SK-MEL-5 (cell line): ENCODE measurements at places on chromosomes 12 and 14.
A peak's percentile ranks its signal among the peaks of the same experiment; 100 is the strongest.

GRCh38 chr14:95236221-95236620 lies 78.9 kb upstream of the DICER1 start:
- DNase-seq = no peak

DNA sequence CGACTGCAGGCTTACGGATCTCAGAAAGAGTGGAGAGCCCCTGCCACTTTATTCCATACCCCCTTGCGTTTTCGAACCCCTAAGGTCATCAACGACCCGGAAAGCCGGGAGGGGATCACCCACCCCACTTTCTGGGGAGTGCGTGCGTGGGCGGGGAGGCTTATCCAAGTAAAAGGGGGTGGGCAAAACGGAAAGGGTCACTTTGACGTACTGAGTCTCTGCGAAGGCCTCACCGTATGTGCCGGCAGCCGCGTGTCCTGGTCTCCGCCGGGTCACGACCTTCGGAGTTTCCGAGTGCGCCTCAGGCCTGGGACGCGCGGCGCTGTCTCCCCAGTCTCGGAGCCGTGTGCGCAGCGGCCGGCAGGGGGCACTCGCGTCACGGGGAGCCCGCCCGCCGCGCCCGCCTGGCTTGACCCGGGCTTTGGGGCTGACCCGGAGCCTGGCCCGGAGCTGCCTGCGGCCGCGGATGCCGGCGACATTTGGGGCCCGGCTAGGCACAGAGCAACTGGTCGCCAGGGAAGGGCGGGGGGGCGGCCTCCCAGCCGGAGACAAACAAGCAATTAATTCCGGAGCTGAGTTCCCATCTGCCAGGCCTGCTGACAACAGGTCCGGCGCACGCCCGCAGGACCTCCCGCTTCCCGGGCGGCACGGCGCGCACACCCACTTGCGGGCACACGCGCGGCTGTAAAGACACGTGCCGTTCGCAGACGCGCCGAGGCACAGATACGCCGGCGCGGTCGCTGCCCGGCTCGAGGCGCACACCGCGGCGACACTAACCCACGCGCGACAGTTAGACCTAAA lies 890 bp upstream of the KIF26A start:
- DNase-seq = peak; percentile 51

DNA sequence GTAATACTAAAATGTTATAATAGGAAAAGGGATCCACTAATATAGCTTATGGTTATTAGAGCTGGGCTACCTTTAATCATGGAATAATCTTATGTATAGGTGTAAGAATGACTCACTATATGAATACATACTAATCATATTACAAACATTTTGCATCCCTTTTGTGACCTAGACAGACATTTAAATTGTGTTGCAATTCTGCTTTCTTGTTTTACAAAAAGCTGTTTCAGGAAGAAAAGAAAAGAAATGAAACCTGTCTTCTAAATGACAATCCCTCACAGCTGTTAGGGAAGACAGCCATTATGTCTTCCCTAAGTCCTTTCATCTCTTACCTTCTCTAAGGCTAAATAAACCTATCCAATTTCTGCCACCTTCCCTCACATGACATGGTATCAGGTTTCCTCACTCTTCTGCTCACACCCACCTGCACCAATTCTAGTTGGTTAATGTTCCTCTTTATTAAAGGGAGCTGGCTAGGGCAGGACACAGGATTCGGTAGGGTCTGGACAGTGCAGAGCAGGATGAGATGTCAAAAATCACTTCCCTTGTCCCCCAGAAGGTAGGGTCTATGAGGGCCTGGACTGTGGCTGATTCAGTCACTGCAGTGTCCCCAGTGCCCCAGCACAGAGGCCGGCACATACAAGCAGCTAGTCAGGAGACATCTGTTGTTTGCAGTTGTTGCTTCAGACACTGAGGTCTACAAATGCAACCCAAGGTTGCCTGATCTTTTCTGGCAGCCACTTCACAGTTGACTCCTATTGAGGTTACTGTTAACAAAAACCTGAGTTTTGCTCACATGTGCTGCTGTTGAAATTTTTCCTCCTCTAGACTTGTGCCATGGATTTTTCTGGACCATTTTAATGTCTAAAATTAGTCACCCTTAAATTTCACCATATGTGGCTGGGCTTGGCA lies 3.7 kb downstream of the DHRS7 start:
- DNase-seq = no peak

- DNase-seq = no peak
These were observed 5.0 kb upstream of the COX6A1 start for GRCh38 chr12:120432772-120433525.

DNA sequence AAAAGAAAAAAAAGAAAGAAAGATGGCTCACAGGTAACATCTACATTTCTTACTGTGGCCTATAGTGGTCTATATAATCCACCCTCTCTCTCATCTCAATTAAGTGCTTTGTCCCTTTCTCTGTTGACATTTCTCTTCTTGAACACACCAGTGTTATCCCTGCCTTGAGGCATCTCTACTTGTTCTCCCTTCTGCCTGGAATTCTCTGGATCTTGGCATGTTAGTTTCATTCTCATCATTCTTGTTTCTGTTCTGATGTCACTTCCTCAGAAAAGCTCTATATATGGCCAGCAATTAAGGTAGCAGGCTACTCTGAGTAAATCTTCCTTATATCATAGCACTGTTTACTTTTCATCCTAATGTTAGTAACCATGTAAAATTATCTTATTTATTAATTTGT lies 155.7 kb upstream of the PDZRN4 start:
- peak; percentile 35 for DNase-seq

GRCh38 chr12:62808166-62808879 lies 126.6 kb downstream of the PPM1H start:
- DNase-seq = no peak

DNA sequence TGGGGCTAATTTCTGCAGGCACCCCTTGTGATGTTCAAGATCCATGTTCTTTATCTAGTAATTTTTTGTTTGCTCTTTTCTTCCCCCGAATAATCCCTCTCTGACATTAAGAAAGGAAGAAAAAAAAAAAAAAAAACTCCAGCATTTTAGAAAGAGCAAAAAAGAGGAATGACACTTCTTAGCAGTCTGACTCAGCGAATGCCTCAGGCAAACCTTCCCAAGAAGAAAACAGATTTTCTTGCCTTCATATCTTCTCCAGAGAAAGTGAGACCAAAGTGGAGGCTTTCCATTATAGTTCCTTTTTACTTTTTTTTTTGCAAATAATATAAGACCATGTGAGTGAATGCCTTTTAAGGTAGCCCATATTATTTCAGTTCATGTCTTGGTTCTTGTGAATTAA lies 479.0 kb upstream of the SYT1 start:
- no peak for DNase-seq

GRCh38 chr12:70733385-70733784 lies 96.2 kb upstream of the PTPRB start:
- DNase-seq = peak; percentile 90

DNA sequence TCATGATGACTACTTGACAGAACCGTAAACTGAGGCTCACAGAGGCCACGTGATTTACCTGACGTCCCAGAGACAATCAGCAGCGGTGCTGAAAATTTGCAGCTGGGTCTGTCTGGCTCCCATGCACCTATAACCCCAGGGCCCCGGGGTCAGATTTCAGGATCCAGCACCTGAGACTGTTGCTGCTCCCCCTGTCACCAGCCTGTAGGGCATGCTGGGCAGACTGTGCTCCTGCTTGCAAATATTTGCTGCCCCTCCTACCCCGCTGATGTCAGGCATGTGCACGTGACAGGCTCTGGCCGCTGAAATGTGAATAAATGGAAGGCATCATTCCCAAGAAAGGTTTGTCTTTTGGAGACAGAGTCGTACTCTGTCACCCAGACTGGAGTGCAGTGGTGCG lies 6.0 kb downstream of the MMAB start:
- no peak for DNase-seq

- DNase-seq = peak; percentile 34
These were observed 21.7 kb downstream of the ERH start for GRCh38 chr14:69376439-69376838.

GRCh38 chr14:93510056-93510455 lies 79.3 kb downstream of the UNC79 start:
- no peak for DNase-seq

DNA sequence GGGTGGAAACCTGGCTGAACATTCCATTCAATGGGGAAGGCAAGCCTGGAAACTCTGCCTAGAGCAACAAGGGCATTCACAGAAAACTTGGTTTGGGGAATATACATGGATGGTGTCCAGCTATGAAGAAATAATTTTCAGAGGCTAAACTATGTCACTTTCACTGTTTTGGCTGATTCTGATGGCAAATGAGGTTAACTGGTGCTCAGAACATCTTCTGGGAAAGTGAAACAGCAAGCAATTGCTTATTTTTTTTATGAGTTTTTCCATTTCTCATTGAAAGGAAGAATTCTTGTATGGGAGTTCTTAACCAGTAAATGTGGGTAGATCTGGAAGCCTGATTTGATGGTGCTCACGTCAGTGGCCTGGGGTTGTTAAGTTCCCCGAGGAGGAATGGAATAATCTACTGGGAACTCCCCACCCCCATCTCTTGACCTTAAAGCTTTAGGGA lies 132.8 kb upstream of the BTG1 start:
- peak; percentile 33 for DNase-seq

DNA sequence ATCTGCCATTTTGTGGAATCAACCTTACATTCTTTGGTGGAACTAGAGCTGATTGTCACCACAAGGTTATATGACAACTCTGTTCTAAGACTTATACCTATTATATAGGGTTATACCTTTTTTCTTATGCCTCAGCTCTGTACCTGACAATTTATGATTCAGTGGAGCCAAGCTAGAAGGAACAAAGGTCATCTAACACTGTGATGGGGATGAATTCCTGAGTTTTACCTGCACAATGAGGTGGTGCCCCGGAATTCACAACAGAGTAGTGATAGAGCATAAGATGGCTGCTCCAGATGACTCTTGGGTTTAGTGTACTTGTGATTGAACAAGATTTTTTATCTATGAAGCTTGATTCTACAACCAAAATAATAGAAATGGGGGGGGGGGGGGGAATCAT lies 207.3 kb downstream of the PCNX1 start:
- no peak for DNase-seq

DNA sequence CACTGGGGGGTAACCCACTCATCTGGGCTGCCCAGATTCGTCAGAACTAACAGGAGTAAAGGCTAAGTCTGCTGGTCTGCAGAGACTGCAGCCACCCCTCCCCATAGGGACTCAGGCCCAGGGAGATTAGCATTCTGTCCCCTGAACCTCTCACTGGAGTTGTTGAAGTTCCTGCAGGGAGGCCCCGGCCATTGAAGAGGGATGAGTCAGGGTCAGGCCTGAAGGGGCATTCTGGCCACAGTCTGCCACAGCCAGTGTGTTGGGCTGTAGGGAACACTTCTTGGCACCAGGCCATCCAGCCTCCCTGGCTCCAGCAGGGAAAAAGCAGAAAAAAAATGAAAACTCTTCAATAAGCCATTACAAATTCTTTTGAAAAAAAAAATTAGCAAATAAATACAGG lies 35.3 kb downstream of the KLRK1 start:
- no peak for DNase-seq

DNA sequence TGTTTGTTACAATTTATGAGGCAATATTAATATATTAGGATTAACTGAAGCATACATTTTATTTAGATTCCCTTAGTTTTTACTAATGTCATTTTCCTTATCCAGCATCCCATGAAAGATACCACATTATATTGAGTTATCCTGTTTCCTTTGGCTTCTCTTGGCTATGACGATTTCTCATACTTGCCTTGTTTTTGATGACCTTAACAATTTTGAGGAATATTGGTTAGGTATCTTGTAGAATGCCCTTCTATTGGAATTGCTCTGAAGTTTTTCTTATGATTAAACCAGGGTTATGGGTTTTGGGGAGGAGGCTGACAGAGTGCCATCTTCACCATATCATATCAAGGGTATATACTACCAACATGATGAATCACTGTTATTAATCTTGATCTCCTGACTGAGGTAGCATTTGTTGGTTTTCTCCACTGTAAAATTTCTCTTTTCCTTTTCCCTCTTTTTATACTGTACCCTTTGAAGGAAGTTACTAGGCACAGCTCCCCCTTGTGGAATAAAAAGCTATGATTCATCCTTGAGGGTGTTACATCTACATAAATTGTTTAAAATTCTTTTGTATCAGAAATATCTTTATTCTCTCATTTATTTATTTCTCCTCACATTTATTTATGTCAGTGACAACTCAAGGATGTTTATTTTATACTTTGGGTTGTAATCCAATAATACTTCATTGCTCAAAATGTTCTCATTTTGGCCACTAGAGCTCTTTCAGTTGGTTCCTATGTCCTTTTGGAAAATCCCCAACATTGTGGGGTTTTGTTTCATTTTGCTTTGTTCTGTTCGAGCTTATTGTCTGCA lies 239.0 kb downstream of the SLC16A7 start:
- peak; percentile 54 for DNase-seq

DNA sequence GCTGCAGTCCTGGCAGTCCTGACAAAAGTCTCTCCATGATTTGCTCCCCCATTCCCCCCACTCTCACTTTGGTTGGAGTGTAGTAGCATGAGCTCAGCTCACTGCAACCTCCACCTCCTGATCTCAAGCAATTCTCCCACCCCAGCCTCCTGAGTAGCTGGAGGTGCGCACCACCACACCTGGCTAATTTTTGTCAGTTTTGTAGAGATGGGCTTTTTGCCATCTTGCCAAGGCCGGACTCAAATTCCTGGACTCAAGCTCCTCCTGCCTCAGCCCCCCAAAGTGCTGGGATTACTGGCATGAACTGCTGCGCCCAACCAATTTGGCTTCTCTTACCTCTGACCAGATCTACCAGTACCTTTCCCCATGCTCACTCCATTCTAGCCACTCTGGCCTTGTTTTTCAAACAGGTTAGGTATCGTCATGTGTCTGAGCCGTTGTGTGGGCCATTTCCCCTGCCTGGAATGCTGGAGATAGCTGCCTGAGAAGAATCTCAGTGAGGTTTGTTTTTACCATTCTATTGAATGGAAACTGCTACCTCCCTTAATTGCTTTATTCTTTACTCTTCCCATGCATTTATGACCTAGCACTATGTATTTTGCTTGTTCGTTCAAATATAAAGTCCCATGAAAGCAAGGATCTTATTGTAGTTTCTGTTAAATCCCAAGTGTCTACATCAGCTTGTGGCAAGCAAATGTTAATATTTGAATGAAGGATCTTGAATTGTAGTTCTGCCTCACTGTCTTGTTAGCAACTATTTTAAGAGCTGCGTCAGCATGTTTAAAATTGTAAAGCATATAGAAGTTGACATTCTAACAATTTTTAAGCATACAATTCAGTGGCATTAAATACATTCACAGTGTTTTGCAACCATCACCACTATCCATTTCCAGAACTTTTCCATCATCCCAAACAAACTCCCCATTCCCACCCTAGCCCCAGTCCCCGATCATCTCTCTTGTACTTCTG lies 39.7 kb downstream of the CPSF6 start:
- no peak for DNase-seq

DNA sequence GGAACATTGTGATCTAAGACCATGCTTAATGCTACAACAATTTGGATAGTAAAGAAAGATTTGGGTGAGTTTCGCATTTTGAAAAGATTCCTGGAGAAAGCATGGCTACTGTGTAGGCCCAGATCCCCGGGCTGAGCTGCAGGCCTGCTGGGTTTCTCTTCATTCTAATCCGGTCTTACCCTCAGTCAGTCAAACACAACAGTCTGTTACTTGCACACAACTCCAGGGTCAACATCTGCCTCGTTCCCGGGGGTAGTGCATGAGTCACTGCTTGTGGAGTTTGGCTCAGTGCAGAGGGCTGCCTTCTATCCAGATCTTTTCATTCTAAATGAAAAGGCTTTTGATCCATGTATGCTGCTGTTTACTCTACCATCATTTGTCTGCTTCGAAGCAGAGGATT lies 60.4 kb upstream of the SEL1L start:
- peak; percentile 7 for DNase-seq
